ENCODE measurements at places on chromosomes 3 and 15. TPM values are rescaled to one million over a fixed set of nuclear protein-coding genes. Genes with fewer than 3 reads are reported as not detected.

C3orf22 gene
- total RNA-seq, result not detected

GUCA1C gene
- total RNA-seq, result not detected

CPNE9 gene
- not detected for total RNA-seq

SENP8 gene
- 2.9 TPM for total RNA-seq

CD200R1L gene
- total RNA-seq, result not detected
